ENCODE measurements at places on chromosomes 3 and 15.

GRCh38 chr3:4547799-4548198, 54.7 kb downstream of the ITPR1 start:
- DNase-seq: no peak

GRCh38 chr3:173891272-173892100, 493.9 kb downstream of the NLGN1 start:
- DNase-seq: peak; percentile 65

DNA sequence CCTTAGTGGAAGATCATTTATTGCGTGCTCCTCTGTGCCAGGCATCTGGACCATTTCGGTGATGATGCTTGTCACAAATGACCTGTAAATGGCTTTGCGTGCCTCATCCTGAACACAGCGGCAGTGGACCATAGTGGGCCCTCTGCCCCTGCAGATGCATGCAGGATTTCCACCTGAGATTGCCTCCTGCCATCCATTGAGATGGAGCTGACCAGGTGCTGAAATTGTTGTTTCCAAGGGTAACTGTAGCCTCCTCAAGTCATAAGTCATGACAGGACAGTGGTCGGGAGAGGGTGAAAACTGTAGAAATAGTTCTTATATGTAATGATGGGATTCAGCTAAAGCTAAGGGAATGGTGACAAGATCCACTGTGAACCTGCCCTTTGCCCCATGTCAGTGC, 35.5 kb downstream of the CLSTN2 start:
- DNase-seq: no peak

- DNase-seq: no peak
Measured at GRCh38 chr3:194336601-194337355, 14.3 kb downstream of the CPN2 start.

DNA sequence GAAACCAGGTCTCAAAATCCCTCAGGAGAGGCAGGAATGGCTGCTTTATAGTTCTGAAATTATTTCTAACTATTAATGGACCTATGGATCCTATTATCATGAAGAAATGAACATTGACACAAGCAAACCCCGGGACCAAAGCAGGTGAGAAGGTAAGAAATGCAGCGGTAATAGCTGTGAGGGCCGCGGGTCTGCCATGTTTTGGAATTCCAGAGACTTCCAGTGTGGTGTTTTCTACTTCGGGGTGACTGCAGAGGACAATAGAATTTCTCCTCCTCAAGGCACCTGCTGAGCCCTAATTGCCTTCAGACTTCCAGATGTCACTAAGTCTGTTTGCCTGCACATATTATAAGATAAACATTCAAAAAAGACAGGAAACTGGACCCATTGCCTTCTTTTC, 437.4 kb downstream of the GABRG3 start:
- no peak for DNase-seq

GRCh38 chr3:134074001-134074789, 44.5 kb upstream of the SLCO2A1 start:
- DNase-seq: no peak

- DNase-seq: no peak
Measured at GRCh38 chr3:195213639-195214315, 57.2 kb downstream of the XXYLT1 start.

- DNase-seq: peak; percentile 57
Measured at GRCh38 chr3:4520033-4520816, 27.1 kb downstream of the ITPR1 start.

- DNase-seq: peak; percentile 75
Measured at GRCh38 chr3:159804726-159805410, 183.8 kb upstream of the IL12A start.

GRCh38 chr3:148697306-148698189, at the start of gene AGTR1:
Gene AGTR1, plus strand, starts transcription at chr3:148697903. Its CDS starts 43,133 bp downstream, at chr3:148741036.
- DNase-seq: no peak

GRCh38 chr3:8451696-8452095, 49.9 kb upstream of the LMCD1 start:
- no peak for DNase-seq

DNA sequence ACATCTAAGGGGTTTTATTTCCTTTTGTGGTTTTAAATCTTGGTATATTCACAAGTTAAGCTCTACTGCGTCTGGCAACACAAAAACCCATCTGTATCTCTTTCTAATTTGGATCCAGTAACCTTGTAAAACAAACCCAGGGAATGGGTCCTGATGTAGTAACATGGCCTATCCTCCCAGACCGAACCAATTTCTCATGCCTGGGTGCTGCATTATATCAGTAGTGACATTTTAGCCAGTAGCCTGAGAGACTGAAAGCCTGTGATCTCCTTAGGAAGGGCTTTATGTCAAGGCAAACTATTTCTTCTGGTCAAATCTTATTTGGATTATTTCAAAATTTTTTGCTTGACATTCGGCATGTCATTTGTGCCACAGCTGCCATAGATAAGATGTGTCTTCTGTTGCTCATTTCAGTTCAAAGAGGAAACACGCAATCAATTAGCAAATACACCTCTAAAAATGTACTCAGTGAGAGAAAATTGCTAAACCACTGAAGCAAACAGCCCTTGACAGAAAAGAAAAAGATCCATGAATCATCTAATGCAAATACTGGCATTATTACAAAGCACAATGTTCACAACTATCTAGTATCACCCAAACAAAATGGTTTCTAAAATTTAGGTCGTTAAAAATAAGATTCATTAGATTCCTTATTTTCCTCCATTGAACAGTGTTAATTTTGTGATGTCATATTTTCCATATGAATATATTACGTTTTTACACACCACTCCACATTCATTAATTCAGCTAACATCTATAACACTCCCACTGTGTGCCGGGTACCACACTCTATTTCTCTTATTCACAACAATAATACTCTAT, 4.0 kb downstream of the NPTN start:
- peak; percentile 19 for DNase-seq

- DNase-seq: no peak
Measured at GRCh38 chr3:22245811-22246583, 495.0 kb upstream of the ZNF385D start.

DNA sequence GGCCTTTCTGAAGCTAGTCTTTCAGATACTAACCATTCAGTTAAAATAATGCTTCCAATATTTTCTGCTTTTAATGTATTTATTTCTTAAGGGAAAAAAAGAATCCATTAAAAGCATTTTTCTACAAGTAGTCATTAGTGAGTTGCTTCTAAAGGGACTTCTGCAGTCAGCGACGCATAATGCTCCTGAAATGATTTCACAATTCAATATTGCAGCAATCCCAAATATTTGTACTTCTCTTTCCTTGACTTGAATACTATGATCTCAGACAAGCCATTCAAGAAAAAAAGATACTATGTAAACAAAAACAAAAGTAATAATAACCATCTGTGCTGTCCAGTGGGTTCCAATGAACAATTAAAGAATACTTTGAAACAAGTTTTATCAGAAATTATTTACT, 681.0 kb downstream of the DIPK2A start:
- peak; percentile 26 for DNase-seq

- DNase-seq: peak; percentile 34
Measured at GRCh38 chr15:90266061-90266431, 574 bp downstream of the NGRN start.

GRCh38 chr3:51141573-51141972, 243.5 kb upstream of the MANF start:
- no peak for DNase-seq

- no peak for DNase-seq
Measured at GRCh38 chr3:101854608-101855304, 5.4 kb downstream of the NFKBIZ start.

GRCh38 chr15:77496715-77497109, 76.0 kb downstream of the HMG20A start:
- DNase-seq: peak; percentile 67

DNA sequence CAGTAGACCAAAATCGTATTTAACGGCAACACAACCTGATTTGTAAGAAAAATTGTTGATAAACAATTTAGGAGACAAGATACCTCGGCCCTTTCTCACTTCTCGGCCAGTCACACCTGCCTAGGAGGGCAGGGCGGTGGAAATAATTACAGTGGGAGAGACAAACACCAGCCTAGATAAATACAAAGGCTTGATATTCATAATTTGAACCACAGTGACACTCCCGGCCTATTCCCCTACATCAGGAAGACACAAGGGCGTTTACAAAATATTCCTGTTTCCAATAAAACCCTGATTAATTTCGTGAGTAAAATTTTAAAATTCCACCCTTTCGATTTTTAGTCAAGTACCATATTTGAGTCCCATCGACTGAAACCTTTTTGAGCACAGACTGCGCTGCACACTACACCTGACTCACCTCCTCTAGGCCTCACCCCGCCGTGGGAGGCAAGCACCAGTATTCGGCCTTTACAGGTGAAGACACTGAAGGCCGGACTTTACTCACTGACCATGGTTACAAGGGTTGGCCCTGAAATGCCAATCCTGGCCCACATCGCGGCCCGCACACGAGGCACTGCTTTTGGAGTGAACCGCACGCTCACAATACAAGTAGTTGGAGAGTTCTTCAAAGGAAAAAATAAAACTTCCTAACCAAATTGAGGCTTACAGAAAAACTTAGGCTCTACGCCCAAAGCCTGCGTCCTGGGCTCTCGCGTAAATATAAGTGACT, 794 bp downstream of the ARPP19 start:
- DNase-seq: no peak

- no peak for DNase-seq
Measured at GRCh38 chr3:156677536-156677935, 3.1 kb downstream of the TIPARP start.

DNA sequence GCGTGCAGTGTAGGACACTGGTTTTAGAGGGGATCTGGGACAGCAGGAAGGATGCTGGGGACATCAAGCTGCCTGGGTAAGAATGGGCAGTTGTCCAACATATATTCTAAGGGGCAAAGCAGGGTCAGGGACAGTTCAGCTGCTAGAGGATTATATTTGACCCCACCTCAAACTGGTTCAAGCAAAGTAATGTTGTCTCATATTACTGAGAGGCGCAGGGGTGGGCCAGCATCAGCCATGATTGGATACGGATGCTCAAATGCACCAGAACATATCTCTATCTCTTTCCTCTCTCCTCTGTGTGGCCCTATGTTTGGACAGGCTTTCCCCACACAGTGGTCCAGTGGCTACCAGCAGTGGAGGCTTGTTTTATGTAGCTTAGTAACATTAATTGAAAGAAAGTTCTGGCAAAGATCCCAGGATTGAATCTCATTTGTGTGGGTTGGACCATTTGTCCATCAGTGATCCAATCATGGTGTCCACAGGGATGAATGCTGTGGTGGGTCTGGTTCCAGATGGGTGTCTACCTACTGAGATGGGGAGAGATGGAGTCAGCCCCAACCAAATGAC, 49.8 kb upstream of the RGMA start:
- no peak for DNase-seq

DNA sequence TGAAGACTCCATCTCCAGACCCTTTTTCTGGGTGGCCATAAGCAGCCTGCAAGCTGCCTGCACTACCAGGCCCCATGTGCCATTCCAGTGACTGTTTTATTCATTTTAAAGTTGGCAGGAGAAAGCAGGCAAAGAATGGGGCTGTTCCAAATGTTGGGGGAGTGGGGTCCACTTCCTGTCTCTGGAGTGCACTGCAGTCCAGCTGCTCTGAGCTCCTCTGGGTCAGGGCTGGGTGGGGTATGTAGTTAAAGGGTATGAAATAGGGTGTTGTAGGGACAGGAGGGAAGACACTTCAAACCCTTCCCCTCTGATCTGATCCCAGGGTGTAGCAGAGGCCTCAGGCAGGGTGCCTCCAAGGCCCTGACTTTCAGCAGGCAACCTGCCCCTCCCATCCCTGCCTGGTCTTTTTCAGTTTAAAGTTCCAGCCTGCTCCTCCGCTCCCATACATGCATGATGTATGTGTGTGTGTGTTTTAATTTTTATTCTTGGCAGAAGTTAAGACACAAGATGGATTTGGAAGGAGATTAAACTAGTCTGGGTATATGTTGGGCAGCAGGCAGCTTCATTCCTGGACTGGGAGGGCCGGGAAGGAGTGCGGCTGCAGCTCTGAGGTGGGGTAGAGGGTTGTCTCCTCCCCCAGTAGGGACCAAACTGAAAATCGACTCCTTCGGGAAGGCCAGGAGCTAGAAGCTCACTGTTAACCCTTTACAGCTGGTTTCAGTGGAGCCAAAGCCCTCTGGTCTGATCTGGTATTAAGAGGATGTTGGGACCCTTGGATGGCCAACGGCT, 17.3 kb downstream of the BOC start:
- DNase-seq: no peak

DNA sequence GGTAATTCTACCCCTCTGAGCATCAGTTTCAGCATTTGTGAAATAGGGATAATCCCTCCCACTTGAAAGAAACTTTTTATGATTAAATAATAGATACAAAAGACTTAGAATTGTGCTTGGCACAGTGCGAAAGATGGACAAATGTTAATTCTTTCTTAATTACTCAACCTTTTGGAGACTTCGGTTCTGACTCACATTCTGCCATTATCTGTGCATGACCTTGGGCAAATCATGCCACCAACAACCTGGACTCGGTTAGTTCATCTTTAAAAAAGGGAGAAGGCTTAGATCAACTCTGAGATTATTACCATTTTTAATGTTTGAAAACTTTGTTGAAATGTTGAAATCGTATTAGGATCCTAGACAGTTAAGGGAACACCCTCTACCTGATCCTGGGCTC, 40.6 kb upstream of the POLR2M start:
- DNase-seq: no peak

DNA sequence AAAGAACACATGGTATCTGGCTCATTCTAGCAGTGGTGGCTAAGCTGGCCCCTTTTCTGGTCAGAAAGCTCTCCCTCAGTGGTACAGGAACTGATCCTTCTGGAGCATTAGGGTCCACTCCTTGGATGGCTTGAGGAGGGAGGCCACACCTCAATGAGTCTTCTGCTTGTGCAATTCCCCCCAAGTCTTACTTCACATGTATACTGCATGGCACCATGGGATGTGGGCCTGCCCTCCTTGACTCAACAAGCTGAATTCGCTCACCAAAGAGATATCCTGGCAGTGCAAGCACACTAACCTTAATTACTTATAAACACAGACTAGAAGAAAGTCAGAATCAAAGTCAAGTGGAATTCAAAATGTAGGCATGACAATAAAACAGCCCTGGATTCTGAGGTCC, 133.8 kb upstream of the SLC2A2 start:
- no peak for DNase-seq

DNA sequence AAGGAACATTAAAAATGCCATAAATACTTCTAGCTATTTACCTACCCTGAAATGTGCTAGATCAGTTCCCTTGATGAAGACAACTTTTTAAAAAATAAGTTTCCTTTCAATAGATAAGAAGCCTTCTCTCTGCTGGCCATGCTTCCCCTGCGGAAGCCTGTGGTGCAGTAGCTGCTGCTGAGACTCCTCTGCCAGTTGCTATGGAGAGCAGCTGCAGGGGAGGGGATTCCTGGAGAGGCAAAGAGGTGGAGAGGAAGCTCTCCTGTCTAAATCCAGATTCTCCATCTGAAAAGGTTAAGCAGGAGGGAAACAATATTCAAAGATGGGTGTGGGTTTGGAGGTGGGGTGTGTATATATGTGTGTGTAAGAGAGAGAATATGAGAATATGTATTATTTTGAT, 69.8 kb upstream of the BFSP2 start:
- no peak for DNase-seq

- DNase-seq: peak; percentile 55
Measured at GRCh38 chr15:48250640-48251076, 44.6 kb downstream of the SLC12A1 start.

Data from AML-193 (cell line).